Esophagus muscularis mucosa (tissue), 4 donors: ENCODE measurements at places on chromosomes 12 and 14. TPM values are rescaled to one million over a fixed set of nuclear protein-coding genes. Genes with fewer than 3 reads are reported as not detected.

The C12orf42 gene
- not detected for total RNA-seq

GRCh38 chr12:29164477-29165393 lies 15.7 kb downstream of the FAR2 start:
- H3K4me3 ChIP-seq, result no peak overlapping the region
- no peaks in the 10 kb centered on the region for H3K27me3 ChIP-seq
- no peak for DNase-seq
- peaks cover 9% of the 10 kb centered on the region for H3K4me1 ChIP-seq

DNA sequence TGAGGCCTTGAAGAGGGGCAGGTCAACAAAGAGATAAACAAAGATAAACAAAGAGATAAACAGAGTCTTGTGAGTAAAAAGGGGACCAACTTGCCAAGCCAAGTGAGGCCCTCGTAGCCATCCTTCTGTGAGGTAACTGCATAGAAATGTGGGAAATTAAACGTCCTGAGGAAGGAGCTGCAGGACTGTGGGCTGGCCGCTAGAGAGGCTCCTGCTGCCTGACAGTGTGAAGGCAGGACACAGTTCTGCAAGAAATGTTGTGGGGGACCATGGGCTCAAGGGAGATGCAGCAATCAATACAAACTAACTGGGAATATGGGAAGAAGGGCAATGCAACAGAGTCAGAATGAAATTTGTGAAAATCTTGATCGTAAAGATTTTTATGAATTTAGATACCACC lies 91.9 kb downstream of the SLC8A3 start:
- no peak overlapping the region for H3K4me3 ChIP-seq
- no peaks in the 10 kb centered on the region for H3K36me3 ChIP-seq
- H3K4me1 ChIP-seq, result peaks cover 19% of the 10 kb centered on the region
- H3K27me3 ChIP-seq, result peaks cover 27% of the 10 kb centered on the region

GRCh38 chr12:98352218-98352811 lies 163.1 kb upstream of the TMPO start:
- no peak overlapping the region for H3K27ac ChIP-seq
- H3K36me3 ChIP-seq, result no peaks in the 10 kb centered on the region
- H3K4me3 ChIP-seq, result no peak overlapping the region
- H3K4me1 ChIP-seq, result no peaks in the 10 kb centered on the region
- no peaks in the 10 kb centered on the region for H3K27me3 ChIP-seq
- no peak for DNase-seq

GRCh38 chr12:12784911-12785814 lies at the start of gene APOLD1:
Gene APOLD1, plus strand, starts transcription at chr12:12785659. Its CDS starts 33 bp downstream, at chr12:12785692.
- H3K4me3 ChIP-seq, result peak within 1 kb of the TSS; percentile 63
- no peaks in the 10 kb centered on the region for H3K27me3 ChIP-seq
- no peak for DNase-seq

DNA sequence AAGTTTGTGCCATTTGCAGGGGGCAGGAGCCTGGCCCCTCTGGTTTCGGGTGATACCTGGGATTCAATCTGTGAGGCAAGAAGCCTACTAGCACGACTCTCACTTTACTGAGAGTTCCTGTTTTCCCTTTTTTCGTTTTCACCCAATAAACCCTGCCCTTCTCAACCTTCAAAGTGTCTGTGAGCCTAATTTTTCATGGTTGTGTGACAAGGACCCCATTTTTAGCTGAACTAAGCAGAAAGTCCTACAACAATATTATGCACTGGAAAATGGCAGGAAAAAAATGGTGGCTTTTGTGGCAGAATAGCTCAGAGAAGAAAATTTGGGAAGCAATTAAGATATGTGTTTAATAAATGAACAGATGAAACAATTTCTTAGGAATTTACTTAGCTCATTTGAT lies 432.1 kb downstream of the C12orf50 start:
- DNase-seq, result no peak
- H3K27ac ChIP-seq, result no peak overlapping the region
- no peak overlapping the region for H3K4me3 ChIP-seq
- no peaks in the 10 kb centered on the region for H3K27me3 ChIP-seq
- no peaks in the 10 kb centered on the region for H3K36me3 ChIP-seq

DNA sequence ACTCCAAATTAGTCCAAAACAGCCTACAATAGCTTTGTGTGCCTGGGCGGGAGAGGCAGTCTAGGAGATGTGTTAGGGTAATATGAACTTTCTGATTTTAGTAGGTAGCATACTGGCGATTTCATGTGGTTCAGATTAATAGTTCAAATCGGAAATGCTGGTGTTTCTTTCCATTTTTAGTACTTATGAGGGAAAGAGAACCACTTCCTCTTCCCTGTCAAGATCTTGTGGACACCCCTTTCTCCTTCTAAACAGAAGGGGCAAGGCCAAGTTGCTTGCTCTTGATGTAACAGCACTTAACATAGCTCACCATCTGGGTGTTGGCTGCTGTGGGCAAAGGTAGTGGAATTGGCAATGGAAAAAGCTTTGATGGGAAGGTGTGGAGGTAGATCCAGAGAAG lies 32.2 kb upstream of the IGF1 start:
- no peak overlapping the region for H3K4me3 ChIP-seq
- no peak overlapping the region for H3K27ac ChIP-seq
- no peaks in the 10 kb centered on the region for H3K36me3 ChIP-seq
- H3K27me3 ChIP-seq, result no peaks in the 10 kb centered on the region
- H3K4me1 ChIP-seq, result no peaks in the 10 kb centered on the region
- DNase-seq, result no peak

The NAV3 gene
- total RNA-seq, result 4.3 TPM

GRCh38 chr14:69626132-69626500 lies 14.7 kb downstream of the SUSD6 start:
- no peaks in the 10 kb centered on the region for H3K36me3 ChIP-seq
- no peaks in the 10 kb centered on the region for H3K27me3 ChIP-seq
- H3K27ac ChIP-seq, result no peak overlapping the region
- no peak for DNase-seq
- H3K4me3 ChIP-seq, result no peak overlapping the region
- H3K4me1 ChIP-seq, result peaks cover 96% of the 10 kb centered on the region

- no peak overlapping the region for H3K4me3 ChIP-seq
- DNase-seq, result no peak
- H3K27ac ChIP-seq, result no peak overlapping the region
- H3K4me1 ChIP-seq, result no peaks in the 10 kb centered on the region
- H3K36me3 ChIP-seq, result no peaks in the 10 kb centered on the region
Measured at GRCh38 chr14:47442211-47442610, 233.2 kb downstream of the MDGA2 start.

DNA sequence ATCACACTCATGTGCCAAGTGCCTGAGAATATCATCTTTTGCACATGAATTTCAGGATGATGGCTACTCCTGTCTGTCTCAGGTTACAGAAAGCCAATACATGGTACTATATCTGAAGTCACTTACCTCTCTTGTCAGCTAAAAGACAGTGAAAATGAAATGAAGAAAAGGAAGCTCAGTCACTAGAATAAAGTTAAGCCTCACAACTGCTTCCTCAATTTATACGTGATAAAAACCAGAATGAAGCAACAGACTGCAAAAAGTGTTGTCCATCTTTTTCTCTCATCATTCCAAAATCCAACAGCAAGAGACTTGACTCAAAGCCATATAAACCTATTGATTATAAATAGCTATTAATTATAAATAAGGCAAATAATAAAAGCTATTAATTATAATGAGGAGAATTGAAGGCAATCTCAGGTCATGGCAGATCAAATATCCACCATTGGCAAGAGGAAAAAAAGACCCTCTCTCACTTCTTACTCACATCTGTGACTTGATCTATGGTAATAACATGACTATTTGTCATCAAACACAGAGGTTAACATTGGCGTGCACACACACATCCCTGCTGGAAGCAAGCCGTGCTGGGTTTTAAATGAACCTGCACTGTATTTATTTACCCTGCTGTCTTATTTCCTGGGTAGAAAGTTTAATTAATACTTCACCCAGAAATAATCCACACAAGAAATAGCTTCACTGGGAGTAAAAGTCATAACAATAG lies 10.0 kb downstream of the NIN start:
- H3K36me3 ChIP-seq, result no peaks in the 10 kb centered on the region
- no peak overlapping the region for H3K27ac ChIP-seq
- H3K4me1 ChIP-seq, result peaks cover 60% of the 10 kb centered on the region
- no peaks in the 10 kb centered on the region for H3K27me3 ChIP-seq

The PRH2 gene
- total RNA-seq, result not detected

The APOF gene
- not detected for total RNA-seq

The ADGRD1 gene
- total RNA-seq, result 28.2 TPM

- H3K27me3 ChIP-seq, result no peaks in the 10 kb centered on the region
- H3K27ac ChIP-seq, result no peak overlapping the region
- no peak overlapping the region for H3K4me3 ChIP-seq
- H3K4me1 ChIP-seq, result peaks cover 2% of the 10 kb centered on the region
Measured at GRCh38 chr12:19704966-19705365, 265.7 kb downstream of the AEBP2 start.

GRCh38 chr12:92419201-92419600 lies 273.6 kb upstream of the BTG1 start:
- no peak overlapping the region for H3K27ac ChIP-seq
- no peaks in the 10 kb centered on the region for H3K27me3 ChIP-seq
- DNase-seq, result no peak
- H3K4me3 ChIP-seq, result no peak overlapping the region

The GUCY2C gene
- not detected for total RNA-seq

DNA sequence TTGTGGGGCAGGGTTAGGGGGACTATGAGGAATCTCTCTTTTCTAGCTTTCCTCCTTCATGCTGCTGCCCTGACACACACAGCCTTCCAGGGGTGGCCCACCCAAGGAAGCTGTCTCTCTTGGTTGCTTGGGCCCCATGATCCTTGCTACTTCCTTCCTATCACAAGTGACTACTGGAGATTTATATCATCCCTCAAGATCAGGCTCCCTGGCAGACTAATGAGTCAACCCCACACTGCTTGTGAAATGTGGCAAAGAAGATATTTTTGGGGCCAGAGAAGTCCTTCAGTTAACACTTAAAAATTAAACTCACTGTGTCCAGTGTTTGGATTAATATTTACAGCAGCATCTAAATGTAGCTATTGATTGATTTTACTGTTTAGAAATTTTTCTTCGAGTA lies 1.5 kb downstream of the OR4E1 start:
- H3K27ac ChIP-seq, result no peak overlapping the region
- no peaks in the 10 kb centered on the region for H3K4me1 ChIP-seq
- H3K27me3 ChIP-seq, result no peaks in the 10 kb centered on the region
- H3K36me3 ChIP-seq, result no peaks in the 10 kb centered on the region
- no peak overlapping the region for H3K4me3 ChIP-seq

The BDKRB2 gene
- 12.6 TPM for total RNA-seq

The NCAPD2 gene
- 26.1 TPM for total RNA-seq

GRCh38 chr12:65199604-65200003 lies 30.2 kb downstream of the LEMD3 start:
- DNase-seq, result no peak
- H3K27me3 ChIP-seq, result no peaks in the 10 kb centered on the region
- H3K36me3 ChIP-seq, result no peaks in the 10 kb centered on the region
- H3K4me1 ChIP-seq, result peaks cover 6% of the 10 kb centered on the region
- no peak overlapping the region for H3K4me3 ChIP-seq

GRCh38 chr12:40969796-40970195 lies 218.3 kb upstream of the PDZRN4 start:
- no peaks in the 10 kb centered on the region for H3K4me1 ChIP-seq
- H3K4me3 ChIP-seq, result no peak overlapping the region
- H3K36me3 ChIP-seq, result no peaks in the 10 kb centered on the region
- no peak for DNase-seq
- no peak overlapping the region for H3K27ac ChIP-seq
- H3K27me3 ChIP-seq, result no peaks in the 10 kb centered on the region

The DCN gene
- 1,556 TPM for total RNA-seq

The C12orf57 gene
- 342 TPM for total RNA-seq

- H3K27me3 ChIP-seq, result peaks cover 13% of the 10 kb centered on the region
- peak overlapping the region; percentile 28 for H3K27ac ChIP-seq
- no peak for DNase-seq
- H3K36me3 ChIP-seq, result no peaks in the 10 kb centered on the region
- peaks cover 20% of the 10 kb centered on the region for H3K4me1 ChIP-seq
Measured at GRCh38 chr12:56082382-56082781, 2.4 kb downstream of the ERBB3 start.

- no peak for DNase-seq
- peaks cover 3% of the 10 kb centered on the region for H3K27me3 ChIP-seq
- no peaks in the 10 kb centered on the region for H3K36me3 ChIP-seq
- no peak overlapping the region for H3K4me3 ChIP-seq
- H3K4me1 ChIP-seq, result peaks cover 3% of the 10 kb centered on the region
- no peak overlapping the region for H3K27ac ChIP-seq
Measured at GRCh38 chr12:114272605-114273004, 133.3 kb downstream of the TBX5 start.

The SLC7A7 gene
- total RNA-seq, result 12.9 TPM

DNA sequence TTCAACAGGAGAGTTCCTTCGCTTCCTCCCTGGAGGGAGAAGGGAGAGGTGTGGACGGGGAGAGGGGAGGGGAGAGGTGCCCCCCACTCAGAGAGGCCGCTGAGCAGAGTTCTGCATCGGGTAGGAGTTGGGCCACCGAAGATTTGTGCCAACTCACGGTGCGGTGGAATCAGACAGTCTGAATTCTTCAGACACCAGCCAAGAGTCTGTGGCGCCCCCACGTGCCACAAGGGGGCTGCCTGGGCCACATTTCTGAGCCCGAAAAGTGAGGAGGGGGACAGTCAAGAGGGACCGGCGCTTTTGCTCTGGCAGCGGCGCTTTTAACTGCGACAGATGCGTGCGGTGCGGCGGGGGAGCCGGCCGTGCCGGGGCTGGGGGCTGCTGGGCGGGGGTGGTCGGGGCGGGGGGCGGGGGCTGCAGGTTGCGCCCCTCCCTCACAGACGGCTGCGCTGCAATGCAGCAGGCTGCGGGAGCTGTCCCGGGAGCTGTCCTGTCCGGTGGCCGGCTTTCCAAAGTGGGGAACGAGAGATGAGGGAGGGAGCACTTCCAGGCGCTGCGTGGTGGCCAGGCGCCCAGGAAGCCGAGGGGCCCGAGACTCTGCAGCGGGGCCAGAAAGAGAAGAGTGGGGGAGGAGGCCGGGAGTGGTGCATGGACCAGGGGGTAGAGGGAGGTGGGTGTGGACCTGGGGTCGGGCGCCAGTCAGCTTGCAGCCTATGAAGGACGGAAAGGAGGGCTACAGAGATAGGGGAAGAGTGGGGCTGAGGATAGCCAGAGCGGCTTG lies 975 bp upstream of the RTL1 start:
- no peak for DNase-seq
- H3K27ac ChIP-seq, result no peak overlapping the region
- peaks cover 25% of the 10 kb centered on the region for H3K4me1 ChIP-seq
- no peaks in the 10 kb centered on the region for H3K36me3 ChIP-seq
- peaks cover 73% of the 10 kb centered on the region for H3K27me3 ChIP-seq
